ENCODE measurements at places on chromosomes 11 and 22.

GRCh38 chr11:116275635-116276034, 497.2 kb downstream of the BUD13 start:
- no peak for DNase-seq

GRCh38 chr11:119513131-119513805, 90.3 kb upstream of the THY1 start:
- DNase-seq: no peak

DNA sequence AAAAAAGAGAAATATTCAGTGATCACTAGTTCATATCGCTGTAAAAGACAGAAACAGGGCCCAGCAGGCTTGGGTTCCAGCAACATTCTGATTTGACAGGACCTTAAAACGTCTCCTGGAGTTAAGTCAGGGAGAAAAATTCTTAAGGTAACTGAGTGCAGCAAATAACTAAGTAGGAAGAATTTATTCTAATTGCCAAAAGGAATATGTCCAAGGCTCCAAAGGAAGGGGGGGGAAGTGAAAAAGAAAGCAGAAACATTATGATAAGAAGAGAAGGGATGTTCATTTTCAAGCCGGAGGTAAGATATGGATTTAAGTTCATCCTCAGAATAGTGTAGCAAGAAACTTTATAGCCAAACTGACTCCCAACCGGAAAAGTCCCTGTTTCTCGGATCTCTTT, 90.4 kb downstream of the WT1 start:
- no peak for DNase-seq

DNA sequence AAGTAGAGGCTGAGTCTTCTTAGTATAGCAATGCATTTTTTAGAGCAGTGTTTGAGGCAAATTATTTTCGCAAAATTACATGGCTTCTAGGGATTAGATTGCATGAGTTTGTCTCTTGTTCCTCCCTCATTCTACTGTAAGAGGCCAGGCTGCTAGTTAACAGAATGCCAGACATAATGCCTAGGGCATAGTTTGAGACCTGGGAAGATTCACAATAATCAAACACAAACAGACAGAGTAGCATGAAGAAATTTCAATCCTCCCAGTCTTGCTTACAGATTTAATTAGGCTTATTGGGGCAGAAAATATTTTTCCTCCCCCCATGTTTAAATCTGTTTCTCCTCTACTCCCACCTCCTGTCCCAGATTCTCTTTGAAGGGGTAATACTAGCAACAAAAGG, 48.3 kb downstream of the ARHGEF12 start:
- DNase-seq: no peak

GRCh38 chr11:119262668-119263351, 54.1 kb downstream of the MCAM start:
- no peak for DNase-seq

GRCh38 chr11:46235777-46236688, 41.4 kb upstream of the CREB3L1 start:
- no peak for DNase-seq

All from epithelial cell of proximal tubule (primary cell).